Activated CD4-positive, alpha-beta T cell treated with anti-CD3 and anti-CD28 coated beads, Interleukin-2, amount 10 ng/mL, durations not matched to agents 24 days and 14 days (primary cell): ENCODE measurements at places on chromosomes 16 and 17. TPM values are rescaled to one million over a fixed set of nuclear protein-coding genes. Genes with fewer than 3 reads are reported as not detected.

DNA sequence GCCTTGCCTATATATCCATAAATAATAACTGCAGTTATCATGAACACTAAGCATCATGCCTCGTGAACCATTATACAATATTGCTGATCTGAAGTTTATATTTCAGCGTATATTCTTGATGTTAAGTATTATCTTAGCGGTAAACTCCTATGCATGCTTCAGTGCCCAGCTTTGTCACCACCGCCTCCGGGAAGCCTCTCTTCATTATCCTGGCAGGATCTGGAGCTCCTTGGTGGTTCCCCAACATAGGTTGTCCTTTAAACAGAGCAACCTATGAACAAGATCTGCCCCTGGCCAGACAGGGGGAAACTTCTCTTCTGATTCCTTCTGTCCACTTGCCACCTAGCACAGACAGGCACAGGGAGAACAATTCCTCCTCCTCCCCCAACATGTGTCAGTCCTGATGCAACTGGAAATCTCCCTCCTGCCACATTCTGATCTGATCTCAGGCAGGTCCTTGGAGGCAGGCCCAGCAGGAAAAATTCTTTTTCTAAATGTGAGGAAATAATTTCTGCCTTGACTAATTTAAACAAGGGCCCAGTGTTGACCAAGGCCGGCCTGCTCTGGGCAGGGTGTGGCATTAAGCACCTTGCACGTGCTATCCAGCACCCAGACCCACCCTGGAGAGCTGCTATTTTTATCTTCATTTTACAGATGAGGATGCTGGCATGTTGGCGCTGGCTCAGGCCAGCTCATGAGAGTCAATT lies 22.4 kb downstream of the SPNS2 start:
- no peaks in the 10 kb centered on the region for H3K36me3 ChIP-seq
- peaks cover 3% of the 10 kb centered on the region for H3K27me3 ChIP-seq
- no peak overlapping the region for H3K4me3 ChIP-seq
- no peak for DNase-seq
- no peak overlapping the region for H3K27ac ChIP-seq

GRCh38 chr16:11629071-11630030 lies 38.9 kb upstream of the SNN start:
- peak; percentile 66 for DNase-seq
- H3K36me3 ChIP-seq, result no peaks in the 10 kb centered on the region

GRCh38 chr17:68175416-68175815 lies 72.4 kb upstream of the AMZ2 start:
- H3K4me3 ChIP-seq, result no peak overlapping the region
- no peaks in the 10 kb centered on the region for H3K36me3 ChIP-seq
- no peak for DNase-seq
- peaks cover 1% of the 10 kb centered on the region for H3K27me3 ChIP-seq
- H3K27ac ChIP-seq, result no peak overlapping the region

- peaks cover 32% of the 10 kb centered on the region for H3K4me1 ChIP-seq
- no peak overlapping the region for H3K4me3 ChIP-seq
- H3K27me3 ChIP-seq, result peaks cover 4% of the 10 kb centered on the region
- H3K27ac ChIP-seq, result no peak overlapping the region
Observed at GRCh38 chr17:28471531-28472342, 1.7 kb upstream of the SLC13A2 start.

Gene CLEC19A
- not detected in 2 replicates for total RNA-seq

Gene KRT24
- total RNA-seq, result not detected in 2 replicates
